ENCODE measurements at places on chromosomes 16 and 17.

DNA sequence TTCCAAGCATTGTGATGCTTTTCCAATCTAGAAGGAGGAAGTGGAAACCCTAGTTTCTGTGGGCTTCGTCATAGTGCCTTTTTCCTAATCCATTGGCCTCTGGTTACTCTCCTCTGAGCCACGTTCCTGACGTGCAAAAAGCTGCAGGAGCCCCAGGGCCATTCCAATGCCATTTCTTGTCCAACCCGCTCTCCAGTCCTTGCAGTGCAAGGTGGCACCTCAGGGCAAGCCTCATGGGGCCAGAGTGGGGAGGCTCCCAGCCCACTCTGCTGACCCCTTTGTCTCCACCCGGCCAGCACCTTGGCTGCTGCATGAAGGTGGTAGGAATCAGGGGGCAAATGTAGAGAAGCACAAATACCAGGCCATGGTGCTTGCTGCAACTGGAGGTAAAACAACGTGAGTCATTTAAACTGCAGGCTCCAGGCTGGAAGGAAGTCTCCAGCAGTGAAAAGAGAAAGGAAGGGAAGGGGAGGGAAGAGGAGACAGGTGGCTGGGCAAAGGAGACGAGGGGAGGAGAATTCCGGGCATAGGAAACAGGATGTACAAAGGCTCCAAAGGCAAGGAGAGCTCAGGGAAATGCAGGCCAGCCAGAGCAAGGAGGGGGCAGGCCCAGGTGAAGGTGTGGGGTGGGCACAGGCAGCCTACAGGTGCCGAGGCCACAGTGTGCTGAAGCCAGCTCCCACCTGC lies 168.2 kb upstream of the TNRC6C start:
- DNase-seq, result peak; percentile 62

- DNase-seq, result no peak
Observed at GRCh38 chr17:54793271-54793670, 107.4 kb upstream of the TOM1L1 start.

GRCh38 chr16:81469183-81469677 lies 24.6 kb downstream of the CMIP start:
- no peak for DNase-seq

DNA sequence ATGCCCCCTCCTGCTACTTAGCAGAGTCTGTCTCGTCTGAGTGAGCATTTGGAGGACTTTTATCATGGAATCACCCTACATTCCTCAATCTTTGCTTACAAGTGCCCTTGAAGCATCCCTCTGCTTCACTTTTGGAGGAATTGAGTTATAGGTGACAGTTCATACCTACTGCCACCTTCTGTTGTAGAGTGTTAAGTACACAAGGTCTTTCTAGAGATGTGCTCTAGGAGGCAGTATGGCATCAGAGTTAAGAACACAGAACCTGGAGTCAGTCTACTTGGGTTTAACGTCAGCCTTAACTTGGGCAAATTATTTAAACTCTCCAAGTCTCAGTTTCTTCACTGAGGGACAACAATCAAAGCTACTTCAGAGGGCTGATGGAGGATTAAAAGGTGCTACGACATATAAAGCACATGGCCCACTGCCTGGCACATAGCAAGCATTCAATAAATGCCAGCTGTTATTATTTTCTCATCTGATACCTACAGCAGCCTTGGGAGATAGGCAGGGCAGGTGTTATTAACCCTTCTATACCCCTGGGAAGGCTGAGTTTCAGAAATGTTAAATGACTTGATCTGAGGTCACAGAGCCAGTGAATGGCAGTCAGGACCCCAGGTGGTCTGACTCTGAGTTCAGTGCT lies 62.2 kb downstream of the UTP18 start:
- DNase-seq, result no peak

- no peak for DNase-seq
Observed at GRCh38 chr16:56967733-56968132, 6.0 kb downstream of the CETP start.

GRCh38 chr17:82297280-82297713 lies 20.1 kb downstream of the CD7 start:
- peak; percentile 95 for DNase-seq

DNA sequence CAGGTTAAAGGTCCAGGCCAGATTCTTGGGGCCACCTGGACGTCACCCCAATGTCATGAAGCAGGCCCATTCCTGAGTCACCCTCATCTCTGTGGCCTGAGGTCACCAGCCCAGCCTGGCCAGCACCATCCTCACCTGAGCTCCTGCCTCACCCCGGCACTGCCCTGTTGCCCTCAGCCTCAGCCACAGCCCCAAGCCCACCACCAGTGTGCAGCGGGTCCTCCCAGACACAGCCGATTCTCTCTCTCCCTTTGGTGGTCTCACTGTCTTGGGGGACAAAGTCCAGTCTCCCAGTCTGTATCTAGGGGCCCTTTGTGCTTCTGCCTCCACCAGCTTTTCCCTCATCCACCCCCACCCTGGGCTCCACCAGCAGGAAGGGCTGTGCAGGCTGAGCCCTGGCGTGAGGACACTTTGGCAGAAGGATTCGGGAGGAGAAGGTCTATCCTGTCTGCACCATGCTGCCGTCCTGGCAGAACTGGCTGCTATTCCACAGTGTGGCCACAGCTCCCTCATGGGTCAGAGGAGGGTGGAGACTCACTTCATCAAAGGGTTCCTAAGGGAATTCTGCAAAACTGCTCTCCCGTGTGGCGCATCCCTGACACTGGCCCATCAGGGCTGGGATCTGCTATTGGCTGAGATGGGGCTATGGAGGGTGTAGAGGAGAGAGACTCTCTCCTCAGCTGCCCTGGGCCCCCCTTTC lies 64.3 kb downstream of the PRMT7 start:
- DNase-seq, result peak; percentile 90

DNA sequence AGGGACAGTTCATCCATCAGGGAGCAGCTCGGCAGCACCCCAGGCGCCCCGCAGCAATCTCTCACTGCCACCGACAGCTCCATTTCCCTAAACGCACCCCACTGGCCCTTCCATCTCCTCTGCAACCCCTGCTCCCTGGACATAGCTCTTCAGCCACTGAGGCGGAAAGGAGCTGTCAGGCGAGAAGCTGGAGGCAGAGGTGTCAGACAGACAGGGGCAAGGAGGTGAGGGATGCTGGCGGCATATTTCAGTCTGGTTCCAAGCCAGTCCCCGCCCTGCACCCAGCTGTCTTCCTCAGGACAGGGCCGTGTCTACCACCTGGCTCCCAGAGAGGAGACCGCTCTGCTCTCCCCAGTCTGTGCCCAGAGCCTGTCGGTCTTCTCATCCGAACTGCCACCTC lies 9.7 kb downstream of the ACLY start:
- no peak for DNase-seq

GRCh38 chr16:83951544-83951943 lies 1.5 kb upstream of the OSGIN1 start:
- no peak for DNase-seq

GRCh38 chr16:48347980-48348379 lies 37.2 kb downstream of the SIAH1 start:
- no peak for DNase-seq

- DNase-seq, result no peak
Observed at GRCh38 chr17:40936437-40936971, 942 bp downstream of the KRT23 start.

DNA sequence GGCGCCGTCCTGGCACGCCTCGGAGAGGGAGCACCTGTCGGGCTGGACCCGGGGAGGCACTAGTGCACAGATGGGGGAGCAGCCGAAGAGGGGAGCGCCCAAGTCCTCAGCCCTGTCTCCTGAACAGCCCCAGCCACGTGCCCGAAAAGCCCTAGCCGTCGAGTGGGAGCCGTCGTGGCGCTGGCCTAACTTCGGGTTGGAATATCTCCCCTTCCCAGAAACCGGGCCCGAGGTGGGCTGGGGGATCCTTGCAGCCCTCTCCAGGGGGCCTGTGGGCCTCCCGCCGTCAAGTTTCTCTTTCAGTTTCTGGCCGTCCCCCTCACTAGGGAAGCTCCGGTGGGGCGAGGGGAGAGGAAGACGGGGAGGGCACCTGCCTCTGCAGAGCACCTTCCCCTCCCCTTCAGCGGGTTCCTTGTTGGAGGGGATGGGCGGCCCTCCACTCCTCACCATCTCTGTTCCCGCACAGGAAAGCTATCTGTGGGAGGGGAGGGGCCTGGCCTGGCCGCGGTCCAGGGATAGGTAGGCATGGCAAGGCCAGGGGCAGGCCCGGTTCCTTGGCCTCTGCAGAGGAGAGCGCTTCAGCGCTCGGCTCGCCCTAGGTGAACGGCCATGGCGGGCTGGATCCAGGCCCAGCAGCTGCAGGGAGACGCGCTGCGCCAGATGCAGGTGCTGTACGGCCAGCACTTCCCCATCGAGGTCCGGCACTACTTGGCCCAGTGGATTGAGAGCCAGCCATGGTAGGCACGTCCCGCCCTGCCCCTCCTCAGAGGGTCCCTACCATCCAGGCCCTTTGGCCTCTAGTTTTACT lies 709 bp downstream of the STAT5A start:
- peak; percentile 45 for DNase-seq

DNA sequence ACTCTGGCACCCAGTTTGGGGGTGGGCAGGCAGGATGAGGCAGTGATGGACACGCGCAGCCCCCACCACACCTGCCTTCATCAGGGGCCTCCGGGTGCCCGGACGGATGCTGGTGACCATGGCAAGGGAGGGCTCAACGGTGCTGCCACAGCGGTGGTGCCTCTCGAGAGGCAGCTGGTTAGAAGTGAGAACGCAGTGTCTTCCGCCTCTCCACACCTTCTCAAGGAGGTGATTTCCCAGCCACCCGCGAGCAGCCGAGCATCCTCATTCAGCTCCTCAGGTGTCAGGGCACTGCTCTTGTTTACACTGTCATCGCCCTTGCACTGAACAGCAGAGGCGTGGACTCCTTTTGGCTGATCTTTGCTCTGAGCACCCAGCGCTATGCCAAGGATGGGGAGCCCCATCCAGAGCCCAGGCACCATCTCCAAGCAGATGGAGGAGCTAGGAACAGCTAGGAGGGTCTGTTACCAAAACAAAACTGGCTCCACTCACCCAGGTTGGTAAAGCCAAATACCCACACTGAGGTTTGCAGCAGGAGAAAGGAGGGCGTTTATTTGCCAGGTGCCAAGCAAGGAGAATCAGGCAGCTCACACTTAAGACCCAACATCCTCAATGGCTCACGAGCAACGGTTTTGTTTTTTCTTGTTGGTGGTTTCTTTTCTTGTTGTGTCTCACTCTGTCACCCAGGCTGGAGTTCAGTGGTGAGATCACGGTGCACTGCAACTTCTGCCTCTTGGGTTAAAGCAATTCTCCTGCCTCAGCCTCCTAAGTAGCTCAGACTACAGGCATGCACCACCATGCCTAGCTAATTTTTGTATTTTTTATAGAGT lies 174.3 kb upstream of the TNRC6C start:
- DNase-seq, result peak; percentile 78

- DNase-seq, result peak; percentile 82
Observed at GRCh38 chr16:1282324-1282973, 26.6 kb downstream of the TPSD1 start.

DNA sequence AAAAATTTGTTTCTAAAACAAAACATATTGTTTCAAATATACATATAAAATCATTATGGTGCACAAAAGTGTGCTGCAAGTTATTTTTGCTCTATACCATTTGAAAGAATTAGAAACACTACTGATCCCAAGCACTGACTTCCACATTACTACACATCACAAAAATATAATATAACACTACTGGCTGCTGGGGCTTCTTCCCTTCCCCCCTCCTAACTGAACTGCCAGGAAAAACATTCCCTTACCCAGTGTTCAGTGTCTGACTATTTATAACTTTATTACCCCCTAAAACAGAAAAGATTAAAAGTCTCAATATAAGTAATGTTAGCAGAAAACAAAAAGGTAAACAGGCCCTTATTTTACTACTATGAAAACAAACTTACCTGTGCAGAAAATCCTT lies 36.9 kb downstream of the GPATCH8 start:
- DNase-seq, result no peak

- DNase-seq, result peak; percentile 79
Observed at GRCh38 chr17:75639771-75640555, 6.7 kb downstream of the SMIM5 start.

DNA sequence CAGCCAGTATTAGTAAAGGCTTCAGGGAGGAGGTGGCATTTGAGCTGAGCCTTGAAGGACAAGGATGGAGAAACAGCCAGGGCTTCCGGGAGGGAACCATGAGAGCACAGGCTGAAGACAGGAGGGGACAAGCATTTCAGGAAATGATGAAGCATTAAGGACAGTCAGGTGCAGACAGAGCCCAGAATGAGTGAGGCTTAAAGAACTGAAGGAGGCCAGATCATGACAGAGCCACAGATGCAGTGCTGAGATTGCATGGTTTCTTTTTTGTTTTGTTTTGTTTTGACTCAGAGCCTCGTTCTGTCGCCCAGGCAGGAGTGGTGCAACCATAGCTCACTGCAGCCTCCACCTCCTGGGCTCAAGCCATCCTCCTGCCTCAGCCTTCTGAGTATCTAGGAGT lies 211.5 kb downstream of the SOX9 start:
- no peak for DNase-seq

GRCh38 chr16:89374393-89374960 lies 115.9 kb downstream of the ANKRD11 start:
- peak; percentile 83 for DNase-seq

DNA sequence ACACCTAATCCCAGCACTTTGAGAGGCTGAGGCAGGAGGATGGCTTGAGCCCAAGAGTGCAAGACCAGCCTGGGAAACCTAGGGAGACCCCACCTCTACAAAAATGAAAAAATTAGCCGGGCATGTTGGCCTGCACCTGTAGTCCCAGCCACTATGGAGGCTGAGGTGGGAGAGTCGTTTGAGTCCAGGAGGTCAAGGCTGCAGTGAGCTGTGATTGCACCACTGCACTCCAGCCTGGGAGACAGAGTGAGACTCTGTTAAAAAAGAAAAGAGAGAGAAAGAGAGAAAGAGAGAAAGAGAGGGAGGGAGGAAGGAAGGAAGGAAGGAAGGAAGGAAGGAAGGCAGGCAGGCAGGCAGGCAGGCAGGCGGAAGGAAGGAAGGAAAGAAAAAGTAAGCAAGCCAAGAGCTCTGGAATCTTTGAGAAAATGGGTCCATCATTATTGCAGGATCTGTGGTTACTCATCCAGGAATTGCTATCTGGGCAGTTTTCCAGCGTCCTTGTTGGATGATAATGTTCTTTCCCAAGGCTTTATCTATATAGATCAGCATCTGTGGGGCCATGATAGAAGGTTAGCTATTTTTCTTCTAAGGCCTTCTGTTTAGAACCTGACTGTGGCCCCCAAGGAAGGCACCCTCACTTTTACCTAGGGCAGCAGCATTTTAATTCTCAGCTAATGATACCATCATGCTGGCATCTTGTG lies 533.2 kb upstream of the CDH5 start:
- DNase-seq, result peak; percentile 69

GRCh38 chr17:52235516-52235915 lies 77.0 kb upstream of the CA10 start:
- DNase-seq, result no peak

DNA sequence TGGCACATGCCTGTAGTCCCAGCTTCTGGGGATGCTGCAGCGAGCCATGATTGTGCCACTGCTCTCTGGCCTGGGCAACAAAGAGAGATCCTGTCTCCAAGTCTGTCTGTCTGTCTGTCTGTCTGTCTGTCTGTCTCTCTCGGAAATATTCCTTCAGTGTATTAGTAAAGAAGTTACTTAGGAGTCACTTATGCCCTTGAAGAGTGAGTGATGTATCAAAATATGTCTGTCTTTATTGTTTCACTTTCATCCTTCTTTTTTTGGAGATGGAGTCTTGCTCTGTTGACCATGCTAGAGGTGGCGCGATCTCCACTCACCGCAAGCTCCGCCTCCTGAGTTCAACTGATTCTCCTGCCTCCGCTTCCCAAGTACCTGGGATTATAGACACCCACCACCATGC lies 410.5 kb downstream of the WWOX start:
- DNase-seq, result no peak

GRCh38 chr17:35849469-35850348 lies 19.0 kb downstream of the HEATR9 start:
- DNase-seq, result peak; percentile 84

- no peak for DNase-seq
Observed at GRCh38 chr16:12239226-12239625, 262.7 kb downstream of the SNX29 start.

GRCh38 chr16:50253514-50253910 lies 12.8 kb upstream of the ADCY7 start:
- DNase-seq, result no peak

Measured in osteoblast (primary cell).